Natural killer cell (primary cell): ENCODE measurements at places on chromosomes 4 and X. TPM values are rescaled to one million over a fixed set of nuclear protein-coding genes. Genes with fewer than 3 reads are reported as not detected.

Gene ARHGAP36
- not detected for total RNA-seq

Gene TKTL2
- total RNA-seq = not detected

Gene PCDH10
- total RNA-seq = not detected

Gene USP17L15
- not detected for total RNA-seq

GRCh38 chrX:107102980-107103379, 15.6 kb downstream of the RBM41 start:
- H3K27me3 ChIP-seq = no peaks in the 10 kb centered on the region
- H3K27ac ChIP-seq = no peak overlapping the region
- no peaks in the 10 kb centered on the region for H3K4me1 ChIP-seq
- H3K36me3 ChIP-seq = peaks cover 5% of the 10 kb centered on the region

DNA sequence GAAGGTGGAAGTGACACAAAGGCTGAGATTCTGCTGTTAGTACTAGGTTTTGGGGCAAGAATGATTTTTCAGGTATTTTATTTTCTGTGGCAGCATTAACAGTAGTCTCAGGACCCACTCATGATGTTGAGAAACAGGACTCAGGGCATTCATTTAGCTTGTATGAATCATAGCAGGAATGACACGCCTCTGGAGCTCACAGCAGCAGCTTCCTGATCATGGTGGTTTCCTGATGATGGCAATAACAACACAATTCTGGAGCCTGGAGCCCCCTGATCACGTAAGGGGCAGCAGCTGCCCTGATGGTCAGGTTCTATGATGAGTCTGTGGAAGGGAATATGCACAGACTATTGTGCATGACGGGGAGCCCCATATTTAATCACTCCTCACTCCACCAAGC, 47.0 kb downstream of the TASL start:
- no peak overlapping the region for H3K27ac ChIP-seq
- H3K36me3 ChIP-seq = no peaks in the 10 kb centered on the region
- no peak for DNase-seq
- H3K4me1 ChIP-seq = no peaks in the 10 kb centered on the region
- no peak overlapping the region for H3K4me3 ChIP-seq
- no peaks in the 10 kb centered on the region for H3K27me3 ChIP-seq

DNA sequence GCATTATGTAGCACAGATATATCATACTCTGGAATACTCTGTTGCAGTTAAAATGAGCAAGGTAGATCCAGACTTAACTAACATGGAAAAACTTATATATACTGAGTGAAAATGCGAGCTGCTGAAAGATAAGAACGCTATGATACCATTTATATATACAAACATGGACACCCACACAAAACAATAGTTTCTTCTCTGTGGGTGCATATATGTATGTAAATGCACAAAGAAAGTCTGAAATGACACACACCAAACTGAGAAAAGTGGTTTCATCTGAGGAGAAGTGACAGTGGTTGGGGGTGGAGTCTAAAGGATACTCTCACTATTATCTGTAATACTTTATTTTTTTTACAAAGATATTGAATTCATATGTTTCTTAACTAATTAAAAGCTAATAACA, 12.2 kb upstream of the FGF2 start:
- no peaks in the 10 kb centered on the region for H3K4me1 ChIP-seq
- H3K27me3 ChIP-seq = no peaks in the 10 kb centered on the region
- H3K36me3 ChIP-seq = no peaks in the 10 kb centered on the region

GRCh38 chr4:33068539-33068938, 2348.4 kb downstream of the PCDH7 start:
- DNase-seq = no peak
- H3K27me3 ChIP-seq = no peaks in the 10 kb centered on the region
- H3K4me3 ChIP-seq = no peak overlapping the region
- no peaks in the 10 kb centered on the region for H3K4me1 ChIP-seq
- H3K27ac ChIP-seq = no peak overlapping the region
- no peaks in the 10 kb centered on the region for H3K36me3 ChIP-seq

GRCh38 chr4:151359576-151359975, 34.2 kb upstream of the SH3D19 start:
- H3K4me1 ChIP-seq = no peaks in the 10 kb centered on the region
- no peaks in the 10 kb centered on the region for H3K36me3 ChIP-seq
- no peaks in the 10 kb centered on the region for H3K27me3 ChIP-seq
- H3K4me3 ChIP-seq = no peak overlapping the region

- H3K27ac ChIP-seq = no peak overlapping the region
- DNase-seq = no peak
- no peak overlapping the region for H3K4me3 ChIP-seq
- H3K36me3 ChIP-seq = peaks cover 31% of the 10 kb centered on the region
- H3K4me1 ChIP-seq = no peaks in the 10 kb centered on the region
These were observed 34.4 kb upstream of the CENPU start for GRCh38 chr4:184768296-184768695.

- no peak overlapping the region for H3K4me3 ChIP-seq
- H3K27ac ChIP-seq = no peak overlapping the region
- DNase-seq = no peak
- peaks cover 3% of the 10 kb centered on the region for H3K27me3 ChIP-seq
These were observed 834 bp downstream of the NHS start for GRCh38 chrX:17375637-17376430.

DNA sequence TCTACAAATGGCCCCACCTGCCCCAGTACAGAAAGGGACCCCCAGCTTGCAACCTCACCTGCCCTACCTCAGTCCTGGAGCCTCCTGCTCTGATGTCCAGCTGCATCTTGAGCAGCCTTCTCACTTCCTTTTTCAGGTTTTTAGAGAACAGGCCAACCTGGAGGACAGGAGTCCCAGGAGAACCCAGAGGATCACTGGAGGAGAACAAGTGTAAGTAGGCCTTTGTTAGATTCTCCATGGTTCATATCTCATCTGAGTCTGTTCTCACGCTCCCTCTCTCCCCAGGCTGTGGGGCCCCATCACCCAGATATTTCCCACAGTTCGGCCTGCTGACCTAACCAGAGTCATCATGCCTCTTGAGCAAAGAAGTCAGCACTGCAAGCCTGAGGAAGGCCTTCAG, 3.6 kb downstream of the MAGEA11 start:
- no peak overlapping the region for H3K4me3 ChIP-seq
- H3K36me3 ChIP-seq = no peaks in the 10 kb centered on the region
- no peaks in the 10 kb centered on the region for H3K27me3 ChIP-seq
- DNase-seq = no peak
- H3K4me1 ChIP-seq = no peaks in the 10 kb centered on the region

GRCh38 chrX:19849464-19850080, 37.8 kb downstream of the SH3KBP1 start:
- H3K4me1 ChIP-seq = peaks cover 24% of the 10 kb centered on the region
- H3K27me3 ChIP-seq = no peaks in the 10 kb centered on the region
- H3K27ac ChIP-seq = no peak overlapping the region
- peak; percentile 14 for DNase-seq
- H3K36me3 ChIP-seq = no peaks in the 10 kb centered on the region
- no peak overlapping the region for H3K4me3 ChIP-seq
